ENCODE measurements at places on chromosomes 1 and 21.

GRCh38 chr21:41966872-41967621, 13.2 kb upstream of the C2CD2 start:
- no peak for DNase-seq

DNA sequence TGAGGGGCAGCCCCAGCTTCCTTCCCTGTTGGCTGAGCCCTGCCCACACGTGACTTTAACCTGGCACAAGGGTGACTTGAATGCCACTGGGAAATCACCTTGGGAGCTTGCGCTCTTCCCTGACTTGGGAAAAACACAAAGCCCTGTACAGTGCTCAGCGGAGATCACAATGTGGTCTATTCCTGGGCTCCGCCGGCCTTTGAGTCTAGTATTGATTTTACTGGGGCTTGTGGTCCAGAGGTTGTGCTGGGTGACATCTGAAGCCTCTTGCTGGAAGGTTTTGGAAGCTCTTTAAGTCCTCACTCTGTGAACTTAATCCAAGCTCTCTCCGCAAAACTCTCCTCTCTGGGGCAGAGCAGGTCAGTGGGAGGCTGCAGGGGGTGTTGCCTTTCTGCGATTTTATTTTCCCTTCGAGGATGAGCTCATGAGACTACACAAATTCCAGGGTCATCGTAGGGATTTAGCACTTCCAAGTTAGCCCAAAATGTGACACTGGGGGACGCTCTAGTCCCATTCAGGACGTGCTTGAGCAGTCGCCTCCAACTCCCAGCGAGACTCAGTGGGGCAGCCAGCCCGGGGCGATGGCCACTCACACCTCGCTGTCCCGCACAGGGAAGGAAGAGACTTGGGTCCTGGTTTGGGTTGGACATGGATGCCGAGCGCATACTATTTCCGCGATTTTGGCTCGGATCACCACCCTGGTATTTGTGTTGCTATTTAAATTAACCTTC, 291.9 kb upstream of the AJAP1 start:
- no peak for DNase-seq

GRCh38 chr1:212124690-212125582, 89.4 kb downstream of the DTL start:
- DNase-seq: no peak

DNA sequence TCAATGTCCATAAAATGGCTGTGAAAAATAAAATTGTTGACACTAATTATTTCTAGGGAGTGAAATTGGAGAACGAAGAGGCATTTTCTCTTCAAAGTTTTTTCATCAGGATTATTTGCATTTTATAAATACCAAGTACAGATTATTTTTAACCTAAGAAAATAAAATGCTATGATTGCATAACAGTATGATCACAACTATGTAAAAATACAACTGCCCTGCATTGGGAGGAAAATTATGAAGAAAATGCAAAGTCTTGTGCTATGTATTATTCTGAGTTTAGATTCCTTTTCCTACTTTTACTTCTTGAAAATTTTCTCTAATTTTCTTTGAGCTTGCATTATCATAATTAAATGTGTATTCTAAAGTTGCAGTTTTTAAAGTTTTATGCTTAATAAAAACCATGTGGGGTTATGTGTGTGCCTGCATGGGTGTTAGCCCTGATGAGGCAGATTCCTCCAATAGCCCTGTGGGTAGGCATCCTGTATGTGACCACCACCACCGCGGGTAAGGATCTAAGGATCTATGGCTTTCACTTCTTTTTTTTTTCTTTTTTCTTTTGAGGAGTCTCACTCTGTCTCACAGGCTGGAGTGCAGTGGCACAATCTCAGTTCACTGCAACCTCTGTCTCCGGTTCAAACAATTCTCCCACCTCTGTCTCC, 24.7 kb downstream of the STX6 start:
- DNase-seq: no peak

GRCh38 chr1:201783058-201783457, 45.9 kb upstream of the IPO9 start:
- DNase-seq: no peak

DNA sequence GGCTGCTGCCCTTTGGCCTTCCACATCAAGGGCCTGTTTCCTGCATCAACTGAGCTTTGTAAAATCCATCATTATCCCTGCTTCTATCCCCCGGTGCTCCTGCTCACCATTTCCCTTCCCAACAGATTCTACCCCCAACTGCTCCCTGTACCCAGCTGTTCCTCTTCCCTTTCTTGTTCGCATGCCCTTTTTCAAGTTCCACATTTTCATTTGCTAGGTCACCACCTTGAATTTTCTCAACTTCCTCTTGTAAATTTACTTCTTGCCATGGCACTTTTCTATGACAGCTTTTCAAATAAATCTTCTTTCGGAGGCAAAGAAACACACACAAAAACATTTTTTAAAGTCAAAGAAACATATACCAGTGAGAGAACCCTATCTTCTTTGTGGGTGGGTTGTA, 330.5 kb upstream of the ADGRL2 start:
- DNase-seq: no peak

DNA sequence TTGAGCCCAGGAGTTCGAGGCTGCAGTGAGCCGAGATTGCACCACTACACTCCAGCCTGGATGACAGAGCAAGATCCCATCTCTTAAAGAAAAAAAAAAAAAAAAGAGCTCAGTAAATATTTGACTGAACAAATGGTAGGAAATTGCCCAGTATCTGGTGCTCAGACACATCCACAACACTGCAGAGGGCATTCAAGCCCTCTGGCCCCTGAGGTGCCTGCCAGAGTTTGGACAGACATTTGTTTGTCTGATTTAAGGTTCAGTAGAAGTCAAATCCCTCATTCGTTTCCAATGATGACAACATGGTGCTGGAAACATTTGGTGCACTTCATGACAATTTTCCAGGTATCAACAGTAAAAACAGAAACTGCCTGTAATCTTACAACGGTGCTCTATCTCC, 86.6 kb downstream of the HLCS start:
- no peak for DNase-seq

GRCh38 chr1:216616425-216616824, 106.8 kb downstream of the ESRRG start:
- no peak for DNase-seq
